NCI-H1048 (cell line): ENCODE measurements at places on chromosomes 5 and 9.

DNA sequence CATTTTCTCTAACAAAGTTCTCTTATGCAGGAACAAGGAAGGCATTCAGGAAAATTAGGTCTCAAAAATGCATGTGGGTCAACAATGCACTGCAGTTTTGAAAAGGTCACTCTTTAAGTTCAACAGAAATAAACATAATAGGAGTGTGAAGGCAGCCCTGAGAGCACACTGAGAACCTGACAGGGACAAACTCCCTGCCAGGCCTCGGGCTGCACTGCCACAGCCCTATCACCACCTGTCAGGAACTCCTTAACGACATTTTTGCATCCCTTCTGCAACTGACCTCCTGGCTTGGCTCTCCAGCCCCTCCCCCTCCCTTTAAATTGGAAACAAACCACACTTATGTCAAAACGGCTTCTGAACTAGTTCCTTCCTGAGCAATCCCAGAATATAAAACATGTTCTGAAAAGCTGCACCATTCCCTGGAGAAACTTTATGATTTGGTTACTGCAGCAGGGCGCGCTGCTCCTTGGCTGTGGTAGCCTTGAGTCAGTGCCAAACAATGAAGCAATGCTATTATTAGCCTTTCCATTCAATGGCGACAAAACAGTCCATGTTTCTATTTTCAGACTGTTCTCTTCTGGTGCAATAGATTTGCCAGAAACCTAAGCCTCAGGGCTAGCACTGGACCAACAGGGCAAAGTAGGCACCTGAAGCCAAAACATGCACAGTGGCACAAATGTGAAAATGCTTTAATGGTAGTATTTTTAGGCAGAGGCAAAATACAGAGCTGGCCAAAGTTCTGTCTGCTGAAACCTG lies 160.1 kb upstream of the ZNF608 start:
- no peak for DNase-seq

- no peak for DNase-seq
These were observed 11.3 kb downstream of the FOXD1 start for GRCh38 chr5:73437101-73437776.

GRCh38 chr5:180138976-180139730 lies 67.6 kb upstream of the RNF130 start:
- no peak for DNase-seq

GRCh38 chr5:157734436-157734835 lies 3.2 kb downstream of the THG1L start:
- DNase-seq, result no peak

GRCh38 chr9:122333169-122333808 lies 37.5 kb upstream of the PTGS1 start:
- DNase-seq, result no peak

DNA sequence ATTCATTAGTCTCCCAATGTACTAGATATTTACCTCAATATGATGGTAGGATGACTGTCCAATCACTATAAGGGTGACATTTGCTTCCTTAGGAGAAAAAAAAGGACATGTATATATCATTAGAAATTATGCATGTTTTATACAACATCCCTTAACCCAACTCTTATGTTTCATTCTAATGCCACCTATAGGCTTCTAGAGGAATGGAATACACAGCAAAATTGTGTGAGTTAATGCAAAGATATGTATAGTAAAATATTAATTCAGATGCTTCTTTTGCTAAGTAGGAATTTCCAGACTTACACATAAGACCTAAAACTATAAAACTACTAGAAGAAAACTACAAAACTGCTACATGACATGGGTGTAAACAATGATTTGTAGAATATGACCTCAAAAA lies 3.5 kb downstream of the PRXL2C start:
- no peak for DNase-seq

DNA sequence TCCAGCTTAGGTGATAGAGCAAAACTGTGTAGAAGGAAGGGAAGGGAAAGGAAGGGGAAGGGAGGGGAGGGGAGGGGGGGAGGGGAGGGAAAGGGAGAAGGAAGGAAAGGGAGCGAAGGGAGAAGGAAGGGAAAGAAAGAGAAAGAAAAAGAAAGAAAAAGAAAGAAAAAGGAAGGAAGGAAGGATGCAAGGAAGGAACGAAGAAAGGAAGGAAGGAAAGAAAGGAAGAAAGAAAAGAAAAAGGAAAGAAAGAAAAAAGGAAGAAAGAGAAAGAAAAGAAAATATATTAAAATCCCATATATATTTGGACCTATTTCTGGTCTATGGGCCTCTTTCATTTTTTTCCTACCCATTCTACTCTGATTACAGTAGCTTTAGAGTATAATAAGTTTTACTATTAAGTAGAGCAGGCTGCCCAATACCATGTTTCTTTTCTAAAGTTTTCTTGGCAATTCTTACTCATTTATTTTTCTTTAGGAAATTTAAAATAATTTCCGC lies 229.1 kb downstream of the AUH start:
- no peak for DNase-seq
